ENCODE measurements at places on chromosomes 7 and 10. TPM values are rescaled to one million over a fixed set of nuclear protein-coding genes. Genes with fewer than 3 reads are reported as not detected.
A peak's percentile ranks its signal among the peaks of the same experiment; 100 is the strongest.

- H3K4me1 ChIP-seq, result peaks cover 3% of the 10 kb centered on the region
- no peak for DNase-seq
- H3K36me3 ChIP-seq, result no peaks in the 10 kb centered on the region
Observed at GRCh38 chr7:139540203-139540602, 16.7 kb downstream of the CLEC2L start.

DNA sequence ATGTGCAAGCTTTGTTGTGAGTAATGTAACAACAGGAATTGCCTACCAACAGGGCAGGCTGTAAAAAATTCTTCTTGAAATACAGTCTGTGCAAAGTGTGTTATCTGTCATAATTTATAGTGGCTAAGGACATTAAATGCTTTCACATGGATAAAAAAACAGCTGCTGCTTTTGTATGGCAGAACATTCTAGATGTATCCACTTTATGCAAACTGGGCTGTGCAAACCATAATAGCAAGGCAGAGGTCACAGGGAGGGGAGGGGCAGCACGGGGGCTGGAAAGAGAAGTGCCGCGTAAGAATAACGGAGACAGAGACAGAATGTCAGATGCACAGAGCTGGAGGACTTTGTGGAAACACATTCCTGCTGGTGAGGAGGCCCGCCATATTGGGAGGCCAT lies 86.1 kb downstream of the VOPP1 start:
- H3K27me3 ChIP-seq, result no peaks in the 10 kb centered on the region
- H3K4me1 ChIP-seq, result no peaks in the 10 kb centered on the region
- DNase-seq, result no peak
- no peak overlapping the region for H3K4me3 ChIP-seq
- H3K27ac ChIP-seq, result no peak overlapping the region
- H3K36me3 ChIP-seq, result no peaks in the 10 kb centered on the region

DNA sequence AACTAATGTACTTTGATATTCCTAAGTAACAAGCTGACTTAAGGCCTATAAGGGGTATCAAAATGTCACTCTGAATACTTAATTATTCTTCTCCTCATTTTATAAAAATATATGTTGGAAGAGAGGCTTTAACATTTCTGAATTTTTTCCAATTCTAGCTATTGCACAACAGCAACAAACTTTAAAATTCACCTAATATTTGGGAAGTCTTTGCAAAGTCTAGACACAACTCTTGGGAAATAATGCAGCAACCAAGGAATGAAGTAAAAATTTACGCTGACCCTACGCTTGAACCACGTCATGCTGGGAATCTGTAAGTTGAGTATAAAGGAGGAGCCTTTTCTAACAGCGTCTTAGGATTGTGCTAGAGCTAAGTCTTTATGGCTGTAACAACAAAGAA lies 243.9 kb upstream of the IMMP2L start:
- H3K27ac ChIP-seq, result no peak overlapping the region
- no peaks in the 10 kb centered on the region for H3K4me1 ChIP-seq
- H3K4me3 ChIP-seq, result no peak overlapping the region
- no peaks in the 10 kb centered on the region for H3K27me3 ChIP-seq
- DNase-seq, result no peak
- H3K36me3 ChIP-seq, result no peaks in the 10 kb centered on the region

DNA sequence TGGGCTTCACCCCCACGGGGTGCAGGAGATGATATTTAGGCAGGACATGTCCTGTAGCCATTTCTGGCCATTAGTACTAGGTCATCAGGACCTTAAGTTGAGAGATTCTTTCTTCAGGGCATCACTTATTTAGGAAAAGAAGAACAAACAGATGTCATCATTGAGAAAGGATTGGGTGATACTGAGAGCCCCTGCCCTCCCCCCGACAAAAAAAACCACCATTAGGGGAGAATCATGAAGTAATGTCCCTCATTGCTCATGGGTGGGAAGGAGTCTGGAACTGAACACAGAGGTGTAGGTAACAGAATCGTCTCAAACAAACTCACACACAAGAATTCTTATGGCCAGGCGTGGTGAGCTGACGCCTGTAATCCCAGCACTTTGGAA lies 6.4 kb upstream of the ORAI2 start:
- H3K27me3 ChIP-seq, result no peaks in the 10 kb centered on the region
- no peak overlapping the region for H3K27ac ChIP-seq
- H3K4me1 ChIP-seq, result peaks cover 3% of the 10 kb centered on the region
- peaks cover 9% of the 10 kb centered on the region for H3K36me3 ChIP-seq
- no peak for DNase-seq

DNA sequence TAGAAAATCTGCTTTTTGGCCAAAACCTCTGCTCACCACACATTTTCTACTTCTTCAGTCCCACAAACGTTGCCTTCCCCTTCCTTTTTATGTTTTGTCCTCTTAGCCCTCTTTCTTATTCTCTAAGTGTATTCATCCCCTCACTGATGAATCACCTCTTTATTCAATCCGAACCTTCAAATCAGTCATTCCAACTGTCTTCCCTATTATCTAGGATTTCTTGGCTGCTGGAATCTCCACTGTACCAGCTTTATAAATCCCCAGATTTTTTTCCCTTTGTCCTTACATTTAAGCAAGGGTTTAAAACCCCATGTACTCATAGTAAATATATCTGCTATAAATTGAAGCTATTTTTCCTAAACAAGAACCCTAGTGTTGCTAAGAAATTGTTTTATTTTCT lies 176.9 kb downstream of the SEMA3A start:
- no peaks in the 10 kb centered on the region for H3K27me3 ChIP-seq
- H3K27ac ChIP-seq, result no peak overlapping the region
- no peaks in the 10 kb centered on the region for H3K36me3 ChIP-seq
- H3K4me3 ChIP-seq, result no peak overlapping the region
- DNase-seq, result no peak

- H3K27me3 ChIP-seq, result no peaks in the 10 kb centered on the region
- no peak overlapping the region for H3K4me3 ChIP-seq
- no peak for DNase-seq
Observed at GRCh38 chr10:128296253-128297007, 170.2 kb upstream of the MKI67 start.

DNA sequence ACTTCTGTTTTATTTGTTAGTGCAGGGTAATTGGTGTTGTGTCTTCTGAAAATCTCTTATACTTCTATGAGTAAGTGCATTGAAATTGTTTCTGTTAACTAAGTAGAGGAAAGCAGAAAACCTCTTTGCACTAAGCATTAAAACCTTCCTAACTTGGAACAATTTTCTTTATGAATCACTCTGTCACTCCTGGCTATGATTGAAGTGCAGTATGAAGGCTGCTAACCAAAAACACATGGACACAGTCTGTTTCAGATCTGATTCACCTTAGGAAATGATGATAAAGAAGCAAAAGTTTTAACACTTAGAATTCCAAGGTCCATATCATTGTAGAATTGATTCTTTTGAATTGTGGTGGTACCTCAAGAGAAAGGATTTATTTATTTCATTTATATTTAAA lies 41.9 kb downstream of the MET start:
- no peak for DNase-seq
- H3K4me1 ChIP-seq, result no peaks in the 10 kb centered on the region
- no peaks in the 10 kb centered on the region for H3K27me3 ChIP-seq
- H3K27ac ChIP-seq, result no peak overlapping the region
- H3K4me3 ChIP-seq, result no peak overlapping the region

GRCh38 chr10:27701938-27702537 lies 43.6 kb downstream of the MKX start:
- H3K4me1 ChIP-seq, result no peaks in the 10 kb centered on the region
- H3K27me3 ChIP-seq, result no peaks in the 10 kb centered on the region
- no peak overlapping the region for H3K27ac ChIP-seq

DNA sequence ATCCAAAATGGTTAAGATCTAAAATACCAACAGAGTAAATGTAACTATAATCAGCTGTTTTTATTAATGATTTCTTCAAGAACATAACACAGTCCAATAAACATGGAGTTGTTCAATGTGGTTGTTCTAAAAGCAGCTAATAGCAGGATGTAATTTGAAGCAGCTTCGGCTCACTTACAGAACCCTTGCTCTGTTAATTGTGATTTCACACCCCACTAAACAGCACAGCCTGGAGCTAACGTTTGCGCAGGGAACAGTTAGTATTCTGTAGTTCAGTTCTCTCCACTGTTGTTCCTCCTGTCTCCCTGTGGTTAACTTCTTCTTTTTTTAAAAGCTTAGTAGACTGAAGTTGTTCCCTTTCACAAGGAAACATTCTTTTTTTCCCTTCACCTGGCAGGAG lies 104.0 kb downstream of the GRM3 start:
- H3K4me3 ChIP-seq, result no peak overlapping the region
- H3K27ac ChIP-seq, result 0 out of 2 replicates have a peak overlapping the region, but pooled peaks have one; percentile 25
- H3K36me3 ChIP-seq, result no peaks in the 10 kb centered on the region
- DNase-seq, result no peak

- H3K4me3 ChIP-seq, result peak overlapping the region; percentile 39
- H3K36me3 ChIP-seq, result no peaks in the 10 kb centered on the region
- peak overlapping the region; percentile 74 for H3K27ac ChIP-seq
- peaks cover 36% of the 10 kb centered on the region for H3K4me1 ChIP-seq
- H3K27me3 ChIP-seq, result no peaks in the 10 kb centered on the region
- peak; percentile 76 for DNase-seq
Observed at GRCh38 chr10:93438613-93439253, 43.4 kb downstream of the MYOF start.

GRCh38 chr10:32981760-32982159 lies 23.7 kb upstream of the ITGB1 start:
- H3K27ac ChIP-seq, result no peak overlapping the region
- no peaks in the 10 kb centered on the region for H3K27me3 ChIP-seq
- no peaks in the 10 kb centered on the region for H3K36me3 ChIP-seq
- peaks cover 9% of the 10 kb centered on the region for H3K4me1 ChIP-seq
- no peak overlapping the region for H3K4me3 ChIP-seq

GRCh38 chr10:31507427-31507826 lies 188.4 kb downstream of the ZEB1 start:
- no peaks in the 10 kb centered on the region for H3K4me1 ChIP-seq
- no peak overlapping the region for H3K4me3 ChIP-seq
- H3K36me3 ChIP-seq, result no peaks in the 10 kb centered on the region
- H3K27me3 ChIP-seq, result no peaks in the 10 kb centered on the region
- H3K27ac ChIP-seq, result no peak overlapping the region

- H3K27me3 ChIP-seq, result no peaks in the 10 kb centered on the region
- H3K36me3 ChIP-seq, result no peaks in the 10 kb centered on the region
- H3K4me3 ChIP-seq, result no peak overlapping the region
- peaks cover 13% of the 10 kb centered on the region for H3K4me1 ChIP-seq
- no peak for DNase-seq
- no peak overlapping the region for H3K27ac ChIP-seq
Observed at GRCh38 chr7:125506331-125506730, 576.7 kb upstream of the POT1 start.

DNA sequence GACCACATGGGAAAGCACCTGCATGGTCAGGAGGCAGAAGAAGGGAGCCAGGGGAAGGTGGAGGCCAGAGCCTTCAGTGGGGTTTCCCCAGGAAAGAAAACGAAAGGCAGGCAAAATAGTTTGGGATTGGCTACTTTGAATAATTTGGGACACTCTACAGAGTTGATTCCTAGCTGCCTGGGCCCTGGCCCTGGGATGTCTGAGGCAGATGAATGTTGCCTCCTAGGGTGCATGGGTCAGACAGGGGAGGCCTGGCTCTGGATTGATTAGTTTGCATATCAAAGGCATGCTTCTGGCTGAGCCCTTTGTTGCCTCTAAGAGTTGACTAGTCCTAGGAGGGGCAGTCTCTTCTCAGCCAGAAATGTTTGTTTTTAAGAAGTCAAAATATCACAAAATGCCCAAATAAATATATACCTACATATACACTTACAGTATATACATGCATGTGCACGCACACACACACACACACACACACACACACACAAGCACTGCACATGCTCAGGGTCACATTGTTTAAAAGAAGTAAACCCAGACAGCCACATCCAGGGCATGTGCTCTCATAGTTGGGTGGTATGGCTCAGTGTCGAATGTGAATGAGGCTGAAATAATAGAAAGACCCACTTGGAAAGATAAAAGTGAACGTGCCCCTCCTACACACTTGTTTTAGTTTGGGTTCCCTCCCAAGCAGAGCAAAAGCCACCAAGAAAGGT lies 184.2 kb downstream of the GPAM start:
- H3K27me3 ChIP-seq, result no peaks in the 10 kb centered on the region
- peak; percentile 36 for DNase-seq
- no peak overlapping the region for H3K4me3 ChIP-seq
- H3K4me1 ChIP-seq, result peaks cover 14% of the 10 kb centered on the region
- H3K36me3 ChIP-seq, result no peaks in the 10 kb centered on the region
- no peak overlapping the region for H3K27ac ChIP-seq

Gene INA
- 17.4 TPM for total RNA-seq

Gene LBX1
- not detected for total RNA-seq

Gene SLC39A12
- total RNA-seq, result not detected

Gene IDI2
- total RNA-seq, result not detected

Gene FAM107B
- 26.2 TPM for total RNA-seq

Gene BICC1
- total RNA-seq, result 1.0 TPM
